Stimulated activated CD4-positive, alpha-beta T cell treated with anti-CD3 and anti-CD28 coated beads, TNF-alpha, amount 100 ng/mL, for 4 hours (primary cell): ENCODE measurements at places on chromosomes 4 and X.

DNA sequence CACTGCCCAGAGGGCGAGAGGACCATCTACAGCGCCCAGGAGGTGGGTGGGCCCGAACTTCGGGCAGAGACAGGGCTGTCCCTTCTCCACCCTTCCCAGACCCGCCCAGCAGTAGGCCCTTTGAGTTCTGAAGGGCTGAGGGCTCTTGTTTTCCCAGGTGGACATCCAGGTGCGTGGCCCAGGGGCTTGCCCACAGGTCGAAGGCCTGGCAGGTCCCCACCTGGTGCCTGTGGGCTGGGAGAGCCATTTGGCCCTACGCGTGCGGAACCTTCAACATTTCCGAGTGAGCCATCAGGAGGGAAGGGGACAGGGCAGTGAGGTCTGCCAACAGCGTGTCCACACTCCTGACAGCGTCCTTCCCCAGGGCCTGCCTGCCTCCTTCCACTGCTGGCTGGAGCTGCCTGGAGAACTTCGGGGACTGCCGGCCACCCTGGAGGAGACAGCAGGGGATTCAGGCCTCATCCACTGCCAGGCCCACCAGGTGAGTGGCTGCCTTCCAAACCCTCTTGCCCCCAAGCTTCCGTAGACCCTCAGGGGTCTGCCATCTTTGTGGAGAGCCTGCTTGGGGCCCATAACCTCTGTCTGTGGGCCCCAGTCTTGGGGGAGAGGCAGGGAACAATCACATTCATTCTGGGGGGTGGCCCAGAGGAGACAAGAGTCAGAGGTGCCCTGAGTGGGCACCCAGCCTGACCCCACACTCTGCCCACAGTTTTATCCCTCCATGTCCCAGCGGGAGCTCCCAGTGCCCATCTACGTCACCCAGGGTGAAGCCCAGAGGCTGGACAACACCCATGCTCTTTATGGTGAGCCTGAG is 6.8 kb downstream of the PLXNB3 start:
- DNase-seq: no peak

DNA sequence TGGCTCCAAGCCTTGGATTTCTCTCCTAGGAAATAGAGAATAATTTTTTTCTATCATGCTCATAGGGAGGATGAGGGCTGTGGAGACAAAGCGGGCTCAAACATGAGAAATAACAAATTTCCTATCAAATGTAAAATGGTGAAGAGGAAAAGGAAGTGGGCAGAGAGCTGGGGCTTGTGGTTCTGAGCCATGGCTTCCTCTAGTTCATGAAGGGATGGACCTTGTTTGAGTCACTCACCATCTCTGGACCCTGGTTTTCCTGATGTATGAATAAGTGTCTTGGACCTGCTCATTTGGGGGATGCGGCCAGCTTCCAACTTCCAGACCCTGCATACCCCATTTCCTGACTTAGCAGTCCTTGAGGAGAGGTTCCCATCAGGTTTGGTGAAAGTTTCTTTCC is 63.0 kb downstream of the MSX1 start:
- DNase-seq: no peak

DNA sequence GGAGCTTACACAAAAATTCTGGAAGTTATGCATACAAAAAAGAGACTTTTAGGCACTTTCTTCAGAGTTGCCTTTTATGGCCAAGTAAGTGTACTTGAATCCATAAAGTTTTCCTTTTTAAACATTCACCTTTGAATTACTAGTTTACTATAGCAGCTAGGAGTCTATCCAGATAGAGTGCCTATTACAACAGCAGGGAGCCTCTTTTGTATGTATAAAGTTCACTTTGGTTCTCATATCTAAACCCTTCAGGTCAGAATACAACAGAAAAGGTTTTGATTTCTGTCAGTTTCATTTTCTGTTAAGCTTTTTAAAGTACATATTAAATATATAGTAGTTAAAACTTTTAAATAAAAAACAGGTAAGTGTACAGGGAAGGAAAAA is 51.4 kb upstream of the IL13RA1 start:
- DNase-seq: no peak

DNA sequence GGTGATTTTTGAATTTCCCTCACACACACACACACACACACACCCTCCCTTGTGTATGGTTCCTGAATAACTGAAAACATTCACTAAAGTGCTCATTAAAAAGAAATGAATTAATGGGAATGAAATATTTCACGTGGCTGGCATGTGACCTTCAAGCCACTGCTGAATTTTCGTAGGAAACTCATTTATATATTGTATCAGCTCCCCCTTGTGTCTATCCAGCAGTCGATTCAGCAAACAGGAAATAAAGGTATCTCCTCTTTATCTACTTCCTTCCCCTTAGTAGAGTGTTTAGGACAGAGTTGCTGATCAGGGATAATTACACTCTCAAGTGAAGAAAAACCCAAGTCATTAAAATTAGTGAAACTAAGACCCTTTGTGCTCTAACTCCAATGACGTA is 912.6 kb upstream of the LCORL start:
- no peak for DNase-seq

- no peak for DNase-seq
Observed at GRCh38 chrX:16267431-16267830, 100.2 kb downstream of the MAGEB17 start.

DNA sequence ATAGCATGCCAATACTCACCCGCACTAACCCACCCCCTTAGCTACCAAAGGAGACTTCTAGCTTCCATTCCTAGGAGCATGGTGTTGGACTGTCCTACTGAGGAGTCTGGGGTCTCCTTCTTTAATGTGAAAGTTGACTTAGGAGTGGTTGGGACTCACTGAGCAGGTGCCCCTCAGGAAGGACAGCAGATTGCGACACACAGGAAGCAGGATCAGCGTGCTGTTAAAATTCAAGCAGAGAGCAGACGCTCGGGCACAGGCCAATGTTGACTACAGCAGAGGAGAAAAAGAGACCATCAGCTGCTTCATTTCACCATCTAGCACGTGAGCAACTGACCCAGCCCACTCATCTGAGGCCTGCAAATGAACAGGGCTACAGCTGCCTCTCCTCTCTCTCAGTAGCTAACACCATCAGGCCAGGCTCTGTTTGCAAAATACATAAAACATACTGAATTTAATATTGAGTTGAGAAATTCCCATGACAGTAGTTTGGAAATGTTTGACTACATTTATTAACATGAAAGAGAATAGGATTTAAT is 10.8 kb downstream of the NOX1 start:
- no peak for DNase-seq

DNA sequence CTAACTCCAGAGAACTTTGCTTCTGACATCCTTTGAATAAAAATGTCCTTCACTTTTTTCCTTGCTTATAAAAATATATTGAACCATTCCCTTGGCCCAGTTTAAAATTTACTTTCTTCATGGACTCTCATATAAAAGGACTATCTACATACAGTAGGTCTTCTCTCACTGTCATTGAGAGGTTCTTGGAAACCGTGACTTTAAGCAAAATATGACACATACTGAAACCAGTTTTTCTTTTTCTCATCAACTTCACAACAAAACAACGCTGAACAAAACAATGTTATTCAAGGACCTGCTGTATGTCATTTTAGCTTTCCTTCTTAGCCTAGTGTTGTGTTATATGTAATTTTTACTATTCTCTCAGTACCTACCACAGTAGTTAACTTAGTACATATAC is 496.8 kb downstream of the CENPC start:
- no peak for DNase-seq

DNA sequence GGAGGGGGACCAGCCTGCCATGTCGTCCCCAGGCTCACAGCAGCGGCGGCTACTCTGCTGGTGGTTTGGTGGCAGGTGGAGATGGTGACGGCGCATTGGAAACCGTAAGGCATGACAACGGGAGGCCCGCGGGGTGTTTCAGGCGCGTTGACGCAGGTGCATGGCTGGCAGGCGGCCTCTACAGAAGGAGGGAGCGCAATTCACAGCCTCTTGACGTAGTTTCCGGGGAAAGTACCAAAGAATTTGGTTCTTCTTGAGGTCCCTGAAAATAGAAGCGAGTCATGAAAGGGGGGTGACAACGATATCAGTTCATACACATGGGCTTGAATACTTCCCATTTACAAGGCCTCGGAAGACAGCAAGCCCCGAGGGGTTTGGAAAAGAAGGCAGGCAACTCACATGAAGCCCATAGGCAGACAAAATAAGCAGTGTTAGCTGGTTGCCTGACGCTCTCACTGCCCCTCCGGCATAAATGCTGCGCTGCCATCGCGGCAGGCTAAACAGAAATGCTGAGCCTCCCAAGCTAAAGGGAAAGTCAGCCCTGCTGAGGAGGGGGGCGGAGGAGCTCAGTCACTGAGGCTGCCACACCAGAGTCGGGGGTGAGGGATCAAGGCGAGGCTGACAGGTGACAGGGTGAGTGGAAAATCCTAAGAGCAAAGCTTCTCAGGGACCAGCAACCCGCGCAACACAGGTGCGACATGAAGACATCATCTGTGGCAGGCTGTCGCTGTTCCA is 52.3 kb upstream of the PDLIM3 start:
- peak; percentile 28 for DNase-seq

DNA sequence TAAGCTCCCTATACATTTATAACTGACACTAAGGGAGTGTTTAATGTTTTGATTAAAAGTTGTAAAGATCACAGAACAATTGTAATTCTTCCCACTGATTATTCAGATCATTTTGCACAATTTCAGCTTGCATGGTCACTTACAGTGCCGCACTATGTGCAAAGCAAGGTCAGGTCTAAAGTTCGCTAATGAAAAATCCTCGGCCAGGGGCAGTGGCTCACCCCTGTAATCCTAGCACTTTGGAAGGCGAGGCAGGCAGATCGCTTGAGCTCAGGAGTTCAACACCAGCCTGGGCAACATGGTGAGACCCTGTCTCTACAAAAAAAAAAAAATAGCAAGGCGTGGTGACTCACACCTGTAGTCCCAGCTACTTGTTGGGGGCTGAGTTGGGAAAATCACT is 57.0 kb downstream of the PKD2 start:
- no peak for DNase-seq

DNA sequence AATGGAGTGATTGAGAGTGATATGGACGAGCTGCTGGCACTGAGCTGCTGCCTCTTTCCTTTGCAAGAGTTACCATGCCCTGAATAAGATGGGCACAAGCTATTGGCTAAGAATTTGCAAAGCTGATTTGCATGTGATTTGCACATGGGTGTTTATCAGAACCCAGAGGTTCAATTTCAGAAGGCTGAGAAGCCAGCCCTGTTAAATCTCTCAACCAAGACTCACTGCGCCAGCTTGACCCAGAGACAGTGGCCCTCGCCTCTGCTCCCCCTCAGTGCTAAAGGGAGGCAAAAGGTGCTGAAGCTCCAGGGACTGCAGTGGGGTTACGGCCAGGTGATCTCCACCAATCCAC is 701 bp downstream of the ARHGAP4 start:
- DNase-seq: no peak
